Kidney (tissue), 22 donors: ENCODE measurements at places on chromosomes 12 and 14. TPM values are rescaled to one million over a fixed set of nuclear protein-coding genes. Genes with fewer than 3 reads are reported as not detected.

DNA sequence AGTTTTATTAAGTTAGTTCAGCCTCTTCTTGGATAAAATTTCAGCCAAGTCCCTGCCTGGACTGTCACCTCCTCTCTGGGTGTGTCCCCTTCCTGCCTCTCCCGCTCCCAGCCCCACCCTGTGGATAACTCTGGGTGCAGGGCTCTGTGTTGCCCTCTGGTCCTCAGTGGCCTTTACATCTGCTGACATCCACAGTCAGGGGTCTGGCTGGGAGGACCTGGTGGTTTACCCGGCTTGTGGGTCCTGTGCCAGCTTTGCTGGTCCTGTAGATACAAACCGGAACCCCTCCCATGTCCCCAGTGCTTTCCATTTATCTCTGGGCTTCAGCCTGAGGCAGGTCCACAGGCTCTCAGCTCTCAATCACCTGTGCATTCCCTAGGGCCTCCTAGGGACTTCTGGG lies 28.9 kb upstream of the PLEKHG3 start:
- no peak for DNase-seq

Gene SNRNP35
- 51.2 TPM for polyA plus RNA-seq

DNA sequence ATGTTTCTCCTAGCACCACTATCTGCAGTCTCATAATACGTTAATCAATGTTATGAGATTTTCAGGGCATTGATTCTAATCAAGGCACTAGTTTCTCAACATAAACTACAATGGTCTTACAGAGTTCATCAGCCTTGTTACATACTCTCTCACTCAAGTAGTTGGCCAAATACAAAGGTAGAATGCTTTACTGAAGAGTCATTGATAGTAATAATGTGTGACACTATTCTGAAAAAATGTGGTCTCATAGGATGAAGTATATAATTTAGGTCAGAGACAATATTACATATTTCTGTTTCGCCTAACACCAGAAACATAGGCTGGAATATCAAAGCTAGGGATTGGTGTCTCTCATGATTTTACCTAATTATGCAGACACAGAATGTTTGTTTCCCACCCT lies 35.2 kb upstream of the MDGA2 start:
- no peak for DNase-seq

DNA sequence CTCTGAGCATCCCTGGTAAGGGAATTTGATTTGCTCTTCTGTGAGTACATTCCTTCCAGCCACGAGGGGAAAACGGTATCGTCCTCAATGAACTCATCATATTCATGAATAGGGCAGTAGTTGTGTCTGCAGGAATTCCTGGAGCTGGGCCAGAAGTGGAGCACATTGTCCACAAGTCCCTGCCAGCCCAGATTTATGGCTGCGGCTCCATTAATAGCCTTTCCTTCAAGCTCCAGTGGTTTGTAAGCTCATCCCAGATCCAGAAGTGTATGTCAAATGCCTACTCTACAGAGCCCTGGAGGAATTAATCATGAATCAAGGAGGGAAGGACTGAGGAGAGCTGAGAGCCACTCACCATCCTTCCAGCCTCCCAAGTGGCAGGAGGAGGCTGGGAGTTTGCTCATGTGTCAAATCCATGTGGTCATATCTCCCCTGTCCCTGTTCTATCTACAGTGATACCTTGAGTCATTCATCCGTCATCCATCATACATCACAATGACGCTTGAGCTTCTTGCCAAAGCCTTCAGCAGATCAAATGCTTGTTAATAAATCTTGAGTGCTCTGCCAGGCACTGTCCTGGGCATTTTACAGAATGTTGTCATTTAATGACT lies 65.5 kb downstream of the SVOP start:
- DNase-seq, result peak; percentile 98

- DNase-seq, result peak; percentile 98
These were observed at the start of the genes CBLN3 and KHNYN for GRCh38 chr14:24429395-24430142. TSS of gene CBLN3 (minus strand) at chr14:24429668. CDS start at chr14:24429054, 614 bp downstream. TSS of gene KHNYN (plus strand) at chr14:24429954. CDS start at chr14:24430731, 777 bp downstream.

GRCh38 chr12:807041-807735 lies 54.8 kb downstream of the WNK1 start:
- DNase-seq, result no peak

Gene PLEKHH1
- polyA plus RNA-seq, result 9.1 TPM

Gene POLR3B
- 5.2 TPM for polyA plus RNA-seq

GRCh38 chr12:12216349-12217017 lies 50.4 kb downstream of the LRP6 start:
- no peak for DNase-seq

DNA sequence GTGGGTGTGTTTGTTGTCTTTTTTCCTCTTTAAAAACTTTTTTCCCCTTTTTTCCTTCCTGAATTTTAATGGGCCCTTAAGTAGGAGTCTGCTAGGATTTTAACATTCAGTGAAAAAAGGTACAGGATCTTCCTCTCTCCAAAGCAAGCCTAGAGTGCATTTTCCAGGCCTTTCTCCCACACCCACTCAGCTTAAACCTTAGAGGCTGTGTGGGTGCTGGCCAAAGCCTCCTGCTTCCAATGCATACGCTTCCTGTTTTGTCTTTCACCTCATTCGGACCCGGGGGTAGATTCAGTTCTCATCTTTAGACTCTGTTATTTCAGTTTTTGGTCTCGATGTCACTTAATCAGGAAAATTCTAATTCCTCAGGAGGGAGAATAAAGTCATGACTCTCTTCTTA lies 51.2 kb downstream of the TMEM30B start:
- DNase-seq, result no peak

- DNase-seq, result no peak
These were observed 139.5 kb upstream of the SYT1 start for GRCh38 chr12:78725033-78725432.

GRCh38 chr12:52651726-52652261 lies at the start of gene KRT2:
TSS of gene KRT2 (minus strand) at chr12:52652211. CDS start at chr12:52652142, 69 bp downstream.
- DNase-seq, result no peak

DNA sequence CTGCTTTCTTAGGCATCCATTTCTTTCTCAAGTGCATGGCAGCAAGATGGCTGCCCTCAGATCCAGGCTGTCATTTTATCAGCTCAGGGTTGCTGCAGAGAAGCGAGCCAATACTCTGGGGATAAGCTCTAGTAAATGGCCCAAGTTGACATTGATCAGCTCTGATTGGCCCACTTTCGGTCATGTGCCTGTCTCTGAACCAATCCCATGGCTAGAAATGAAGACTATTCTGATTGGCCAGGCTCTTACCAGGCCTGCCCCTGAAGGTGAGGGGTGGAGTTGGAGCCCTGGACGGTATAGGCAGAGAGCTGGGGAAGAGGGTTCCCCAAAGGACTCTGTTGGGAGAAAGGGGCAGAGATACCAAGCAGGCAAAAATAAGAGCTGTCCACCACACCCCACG lies 41.4 kb downstream of the MYO1H start:
- DNase-seq, result no peak

Gene LTBR
- polyA plus RNA-seq, result 77.8 TPM

Gene CRIP2
- 338 TPM for polyA plus RNA-seq

DNA sequence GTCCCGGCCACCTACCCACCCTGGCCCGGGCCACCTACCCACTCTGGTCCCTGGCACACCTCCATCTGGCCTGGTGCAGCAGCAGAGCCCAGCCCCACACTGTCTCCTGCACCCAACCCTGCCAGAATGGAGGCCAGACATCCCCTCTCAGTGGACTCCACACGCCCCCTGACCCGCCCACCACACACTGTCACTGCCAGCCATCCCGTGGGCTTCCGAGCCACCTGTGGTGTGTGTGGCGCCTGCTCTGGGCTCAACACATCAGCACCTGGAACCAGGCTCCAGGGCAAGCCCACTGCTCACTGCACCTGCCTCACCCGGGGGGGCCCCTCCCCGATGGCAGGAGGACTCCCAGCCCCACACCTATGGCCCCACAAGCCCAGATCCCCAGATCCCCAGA lies 50.5 kb downstream of the FBRSL1 start:
- no peak for DNase-seq

DNA sequence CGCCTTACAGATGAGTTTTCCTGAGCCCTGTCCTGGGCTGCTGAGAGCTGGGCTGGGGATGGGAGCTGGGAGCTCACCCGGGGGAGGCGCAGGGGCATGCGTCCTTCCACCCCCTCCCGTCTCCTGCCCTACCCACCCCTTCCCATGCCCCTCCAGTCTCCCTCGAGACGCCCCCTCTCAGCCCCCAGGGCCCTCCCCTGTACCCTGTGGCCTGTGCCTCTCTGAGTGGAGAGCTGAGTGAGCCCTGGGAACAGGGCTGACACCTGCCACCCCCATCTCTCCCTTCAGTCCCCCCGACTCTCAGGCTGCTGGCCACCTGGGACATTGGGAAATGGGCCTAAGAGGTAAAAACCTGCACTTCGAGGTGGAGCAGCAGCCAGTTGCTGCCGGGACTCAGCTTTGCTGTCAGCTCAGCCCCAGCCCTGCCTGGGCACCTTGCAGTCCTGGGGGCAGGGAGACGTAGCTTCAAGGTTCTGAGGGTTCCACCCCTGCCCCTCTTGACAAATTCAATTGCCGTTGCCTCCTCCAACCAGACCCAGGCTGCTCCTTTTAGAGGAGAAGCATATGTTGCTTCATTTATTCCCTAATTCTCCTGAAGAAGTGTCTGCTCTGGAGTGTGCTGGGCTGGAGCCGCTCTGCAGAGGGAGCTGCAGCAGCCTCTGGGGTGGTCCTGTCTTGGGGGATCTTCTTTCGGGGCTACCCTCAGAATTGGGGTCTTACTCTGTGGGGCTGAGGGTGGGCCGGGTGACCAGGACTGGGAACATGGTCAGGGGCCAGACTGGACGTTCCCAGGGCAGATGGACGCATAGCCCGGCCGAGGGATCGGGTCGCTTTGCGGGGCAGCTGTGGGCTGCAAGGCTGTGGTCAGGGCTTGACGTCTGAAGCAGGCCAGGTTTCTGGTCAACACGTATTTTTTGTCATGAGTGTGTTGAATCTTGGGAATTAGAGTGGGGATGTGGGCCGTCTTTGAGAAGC lies 141.4 kb downstream of the ADGRD1 start:
- no peak for DNase-seq

DNA sequence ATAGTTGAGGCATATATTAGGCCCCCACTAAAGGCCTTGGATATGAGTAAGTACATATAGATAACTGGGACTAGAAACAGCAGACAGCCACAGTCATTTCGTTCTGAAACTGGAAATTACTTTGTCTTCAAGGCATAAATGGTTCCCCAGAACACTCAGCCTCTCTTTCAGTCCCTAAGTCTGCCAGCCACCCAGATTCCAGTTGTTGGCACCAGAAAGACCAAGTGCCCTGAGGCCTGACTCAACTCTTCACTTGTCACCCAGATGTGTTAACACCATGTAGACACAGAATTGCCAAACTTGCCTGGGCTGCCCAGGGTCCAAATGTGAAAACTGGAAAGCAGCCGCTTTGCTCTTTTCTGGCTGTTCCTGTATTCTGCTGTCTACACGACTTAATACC lies 3.0 kb upstream of the LGALS3 start:
- DNase-seq, result no peak

- no peak for DNase-seq
These were observed 1.1 kb upstream of the GLT1D1 start for GRCh38 chr12:128852026-128852698.

DNA sequence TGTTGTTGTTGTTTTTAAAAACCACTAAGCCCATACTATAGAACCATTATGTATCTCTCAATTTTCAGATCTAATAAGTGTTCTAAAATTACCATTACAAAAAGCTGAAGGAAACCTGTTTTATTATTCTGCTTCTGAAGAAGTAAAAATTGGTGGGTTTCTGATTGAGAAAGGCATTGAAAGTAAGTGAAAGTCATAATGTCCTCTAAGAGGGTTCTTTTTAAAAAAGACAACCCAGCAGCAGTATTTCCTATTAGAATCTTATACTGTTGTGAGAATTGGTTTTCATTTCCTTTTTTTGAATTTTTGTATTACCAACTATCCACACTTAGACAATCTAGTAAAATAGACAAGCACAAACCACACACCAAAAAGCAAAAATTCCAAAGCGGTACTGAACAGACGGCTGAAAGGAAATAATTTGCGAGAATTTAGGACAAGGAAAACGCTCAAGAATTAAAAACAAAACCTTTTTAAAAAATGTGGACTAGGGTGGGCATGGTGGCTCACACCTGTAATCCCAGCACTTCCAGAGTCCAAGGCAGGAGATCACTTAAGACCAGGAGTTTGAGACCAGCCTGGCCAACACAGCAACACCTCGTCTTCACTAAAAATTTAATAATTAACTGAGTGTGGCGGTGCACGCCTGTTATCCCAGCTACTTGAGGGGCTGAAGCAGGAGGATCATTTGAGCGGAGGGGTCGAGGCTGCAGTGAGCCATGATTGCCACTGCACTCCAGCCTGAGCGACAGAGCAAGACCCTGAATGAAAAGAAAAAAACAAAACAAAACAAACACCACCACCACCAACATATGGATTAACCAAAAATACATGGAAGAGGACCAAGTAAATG lies 66.7 kb upstream of the AP4S1 start:
- DNase-seq, result no peak

DNA sequence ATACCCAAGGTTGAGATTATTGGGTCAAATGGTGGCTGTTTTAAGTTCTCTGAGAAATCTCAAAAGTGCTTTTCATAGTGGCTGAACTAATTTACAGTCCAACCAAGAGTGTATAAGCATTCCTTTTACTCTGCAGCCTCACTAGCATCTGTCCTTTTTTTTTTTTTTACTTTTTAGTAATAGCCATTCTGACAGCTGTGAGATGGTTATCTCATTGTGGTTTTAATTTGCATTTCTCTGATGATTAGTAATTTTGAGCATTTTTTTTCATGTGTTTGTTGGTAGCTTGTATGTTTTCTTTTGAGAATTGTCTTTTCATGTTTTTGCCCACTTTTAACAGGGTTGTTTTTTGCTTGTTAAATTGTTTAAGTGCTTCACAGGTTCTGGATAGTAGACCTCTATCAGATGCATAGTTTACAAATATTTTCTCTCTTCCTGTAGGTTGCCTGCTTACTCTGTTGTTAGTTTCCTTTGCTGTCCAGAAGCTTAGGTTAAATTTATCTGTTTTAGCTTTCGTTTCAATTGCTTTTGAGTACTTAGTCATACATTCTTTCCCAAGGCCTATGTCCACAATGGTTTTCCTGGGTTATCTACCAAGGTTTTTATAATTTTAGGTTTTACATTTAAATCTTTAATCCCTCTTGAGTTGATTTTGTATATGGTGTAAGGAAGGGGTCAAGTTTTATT lies 881.3 kb upstream of the SEL1L start:
- no peak for DNase-seq

DNA sequence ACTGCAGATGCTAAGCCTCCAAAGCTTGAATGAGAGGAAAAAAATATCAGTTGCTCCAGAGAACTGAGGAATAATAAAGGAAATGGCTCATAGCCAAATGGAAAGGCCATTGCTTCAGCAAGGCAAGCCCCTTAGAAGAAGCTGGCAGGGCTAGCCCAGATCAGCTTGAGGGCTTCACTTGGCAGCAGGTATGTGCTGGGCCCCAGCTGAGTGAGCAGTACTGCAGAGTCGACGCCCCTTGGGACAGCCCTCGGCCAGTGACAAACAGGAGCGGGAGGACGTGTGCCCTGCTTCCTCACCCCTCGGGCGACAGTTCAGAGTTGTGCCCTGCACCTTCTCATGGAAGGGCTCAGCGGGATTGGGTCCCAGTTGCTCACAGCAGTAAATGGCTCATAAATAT lies 1031.2 kb upstream of the TMEM132C start:
- DNase-seq, result peak; percentile 35

Gene RNU4-1
- not detected for polyA plus RNA-seq

GRCh38 chr14:87785897-87786296 lies 207.1 kb downstream of the GALC start:
- no peak for DNase-seq
